ENCODE measurements at places on chromosomes 12 and 14.
A peak's percentile ranks its signal among the peaks of the same experiment; 100 is the strongest.

GRCh38 chr14:102469261-102469660 is 40.3 kb downstream of the ANKRD9 start:
- DNase-seq = no peak

GRCh38 chr14:58797010-58797429 is 159.3 kb downstream of the DACT1 start:
- no peak for DNase-seq

GRCh38 chr12:44875954-44876543 is at the start of gene NELL2:
TSS of gene NELL2 (minus strand) at chr12:44876315. CDS start at chr12:44875869, 446 bp downstream.
- peak; percentile 52 for DNase-seq

GRCh38 chr12:94265539-94265938 is 117.2 kb downstream of the PLXNC1 start:
- DNase-seq = no peak

GRCh38 chr14:54356172-54356571 is 40.6 kb upstream of the CDKN3 start:
- DNase-seq = no peak

- DNase-seq = no peak
These were observed 15.7 kb downstream of the CHPT1 start for GRCh38 chr12:101713059-101713682.

DNA sequence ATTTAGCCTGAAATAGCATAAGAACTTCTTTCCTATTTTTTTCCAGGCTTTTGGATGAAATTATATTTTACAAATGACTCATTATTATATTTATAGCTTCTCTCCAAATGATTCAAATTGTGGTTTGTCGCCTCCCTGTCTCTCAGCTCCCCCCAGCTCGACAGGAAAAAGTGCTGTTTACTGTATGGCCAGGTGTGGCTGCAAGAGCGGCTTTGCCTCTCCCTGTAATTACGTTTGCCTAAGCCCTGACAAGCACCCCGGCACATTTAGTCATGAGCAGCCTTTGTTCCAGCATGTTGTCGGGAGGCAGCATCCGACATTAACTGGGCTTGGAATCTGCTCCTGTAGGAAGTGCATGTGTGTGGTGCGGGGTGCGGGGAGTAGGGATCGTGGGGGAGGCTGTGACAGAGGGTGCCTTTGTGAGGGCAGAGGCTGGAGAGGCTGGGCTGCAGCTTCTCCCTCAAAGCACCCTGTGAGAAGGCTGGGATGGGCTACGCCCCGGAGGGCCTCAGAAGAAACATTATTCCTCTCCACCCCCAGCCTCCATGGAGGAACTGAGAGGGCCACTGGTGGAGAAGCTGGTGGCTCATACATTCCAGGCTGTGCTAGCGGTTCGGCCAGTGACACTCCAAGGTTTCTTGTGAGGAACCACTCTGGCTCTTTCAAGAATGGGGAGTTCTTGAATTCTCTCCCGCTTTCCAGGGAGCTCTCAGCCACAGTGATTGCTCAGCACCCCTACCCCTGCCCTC is 42.1 kb upstream of the CTDSP2 start:
- DNase-seq = peak; percentile 81

- DNase-seq = no peak
These were observed 36.4 kb downstream of the PITPNM2 start for GRCh38 chr12:123114304-123115083.

GRCh38 chr14:54857830-54858269 is 44.8 kb downstream of the GCH1 start:
- DNase-seq = no peak

DNA sequence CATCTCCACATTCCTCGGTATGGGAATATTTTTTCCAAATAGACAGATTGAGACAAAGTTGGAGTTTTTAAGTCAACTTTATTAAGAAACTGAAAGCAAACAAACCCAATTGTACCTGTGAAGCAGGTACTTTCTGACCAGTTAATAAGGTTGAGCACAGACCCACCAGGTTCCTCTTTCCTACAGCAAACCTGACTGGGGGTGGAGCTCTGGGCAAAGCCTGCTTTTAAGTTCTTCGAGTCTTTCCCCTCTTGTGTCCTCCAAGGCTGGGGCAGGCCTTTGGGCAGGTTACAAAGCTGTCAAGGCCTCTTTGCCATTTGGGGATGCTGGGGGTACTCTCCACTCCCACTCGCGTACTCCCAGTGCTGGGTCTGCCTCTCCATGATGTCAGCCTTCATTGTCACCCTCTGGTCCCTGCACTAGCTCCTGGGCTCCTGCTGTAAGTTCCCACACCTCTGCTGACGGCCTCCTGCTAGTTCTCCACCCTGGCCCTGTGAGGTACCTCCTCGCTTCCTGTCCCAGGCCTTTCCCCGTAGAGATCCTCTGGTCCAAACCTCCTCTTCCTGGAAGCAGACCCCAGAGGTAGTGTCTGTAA is 3.2 kb downstream of the KCNH3 start:
- no peak for DNase-seq

GRCh38 chr14:50055461-50056228 is 60.7 kb downstream of the VCPKMT start:
- DNase-seq = no peak

DNA sequence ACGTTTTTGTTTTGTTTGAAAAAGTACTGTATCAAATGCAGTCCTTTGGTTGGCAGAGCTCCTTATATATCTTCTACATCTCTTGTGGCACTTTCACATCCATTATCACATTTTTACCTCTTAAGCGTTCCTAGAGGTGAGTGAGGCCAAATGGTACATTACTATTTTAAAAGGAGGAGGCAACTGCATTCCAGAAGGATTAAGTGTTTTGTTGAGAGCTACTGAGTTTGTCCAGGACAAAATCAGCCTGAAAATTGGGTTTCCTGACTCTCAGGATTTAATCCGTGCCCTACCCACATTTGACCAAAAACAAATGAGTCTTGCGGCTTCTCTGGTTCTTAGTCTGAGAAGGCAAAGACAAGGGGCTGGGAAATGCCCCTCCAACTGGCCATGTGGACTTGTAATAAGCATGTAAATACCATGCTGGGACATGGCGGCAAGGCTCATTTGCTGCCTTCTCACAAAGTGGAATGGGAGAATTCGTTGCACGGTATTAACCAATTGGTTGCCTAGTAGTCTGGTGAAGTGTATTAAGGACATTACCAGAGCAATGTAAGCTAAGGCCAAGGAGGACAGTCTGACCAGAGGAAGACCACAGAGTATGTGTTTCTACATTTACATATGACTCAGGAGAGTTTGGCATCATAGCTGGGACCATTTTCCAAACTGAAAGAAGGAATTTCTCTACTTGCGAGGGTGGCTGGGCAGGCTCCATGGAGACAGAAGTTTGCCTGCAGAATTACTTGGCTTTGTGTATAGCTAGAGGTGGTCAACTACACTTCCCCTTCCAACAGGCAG is 175.8 kb upstream of the PLXNC1 start:
- DNase-seq = no peak

- DNase-seq = no peak
These were observed 390.6 kb upstream of the TBX3 start for GRCh38 chr12:115074617-115075016.

- DNase-seq = no peak
These were observed 13.1 kb upstream of the MMP17 start for GRCh38 chr12:131815131-131815530.

GRCh38 chr14:61516964-61517653 is 178.2 kb upstream of the HIF1A start:
- no peak for DNase-seq

- no peak for DNase-seq
These were observed 168.6 kb downstream of the ALX1 start for GRCh38 chr12:85448548-85449139.

DNA sequence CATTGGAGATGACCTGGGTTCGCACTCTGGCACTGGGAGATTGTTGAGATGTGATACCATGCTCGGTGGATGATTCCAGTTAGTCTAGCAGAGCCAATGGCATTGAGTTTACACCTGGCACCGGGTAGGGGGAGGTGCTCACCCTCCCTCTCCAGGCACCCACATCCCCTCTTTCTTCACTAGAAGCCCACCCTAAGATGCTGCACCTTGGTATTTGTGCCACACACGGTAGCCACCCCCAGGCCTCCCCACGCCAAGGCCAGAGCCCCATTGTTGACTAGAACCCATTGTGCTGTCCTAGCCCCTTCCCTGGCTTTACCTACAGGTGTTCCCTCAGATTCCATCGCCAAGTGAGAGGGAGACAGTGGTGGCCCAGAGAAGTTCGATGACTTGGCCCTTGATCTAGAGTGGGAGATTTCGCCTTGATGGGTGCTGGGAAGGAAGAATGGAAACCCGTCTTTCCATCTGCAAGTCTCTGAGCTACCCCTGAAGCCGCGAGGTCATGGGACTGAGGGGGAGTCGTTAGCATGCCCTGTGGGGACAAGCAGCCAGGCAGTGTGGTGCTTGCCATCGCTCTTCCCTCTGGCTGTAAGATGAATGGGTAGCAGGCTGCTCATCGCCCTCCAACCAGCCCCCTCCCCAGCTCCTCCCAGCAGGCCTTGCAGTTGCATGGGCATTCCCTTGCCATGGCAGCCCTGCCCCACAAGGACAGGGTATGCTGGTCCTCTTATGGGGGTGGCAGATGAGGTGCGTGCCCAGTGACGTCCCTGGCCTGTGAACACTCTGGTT is 8.7 kb downstream of the CCND2 start:
- DNase-seq = no peak

GRCh38 chr14:83470466-83470865 is 1936.8 kb upstream of the SEL1L start:
- no peak for DNase-seq

- DNase-seq = no peak
These were observed 427.5 kb downstream of the SNAPC1 start for GRCh38 chr14:62189698-62190097.

DNA sequence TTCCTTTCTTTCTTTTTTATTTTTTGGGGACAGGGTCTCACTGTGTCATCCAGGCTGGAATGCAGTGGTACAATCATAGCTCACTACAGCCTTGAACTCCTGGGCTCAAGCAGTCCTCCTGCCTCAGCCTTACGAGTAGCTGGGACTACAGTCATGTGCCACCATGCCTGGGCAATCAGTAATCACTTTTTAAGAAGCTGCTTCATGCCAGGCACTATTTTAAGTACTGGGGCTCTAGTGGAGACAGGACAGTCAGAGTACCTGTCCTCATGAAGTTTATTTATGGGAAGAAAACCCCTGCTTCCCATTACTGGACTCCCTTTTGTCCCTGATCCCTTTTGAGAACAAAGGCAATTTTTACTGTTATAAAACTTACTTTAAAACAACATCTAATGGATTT is 124.0 kb upstream of the NPAS3 start:
- no peak for DNase-seq

GRCh38 chr14:93116676-93117200 is 1.0 kb upstream of the ITPK1 start:
- DNase-seq = no peak

GRCh38 chr14:90460136-90460535 is 63.3 kb downstream of the CALM1 start:
- no peak for DNase-seq

DNA sequence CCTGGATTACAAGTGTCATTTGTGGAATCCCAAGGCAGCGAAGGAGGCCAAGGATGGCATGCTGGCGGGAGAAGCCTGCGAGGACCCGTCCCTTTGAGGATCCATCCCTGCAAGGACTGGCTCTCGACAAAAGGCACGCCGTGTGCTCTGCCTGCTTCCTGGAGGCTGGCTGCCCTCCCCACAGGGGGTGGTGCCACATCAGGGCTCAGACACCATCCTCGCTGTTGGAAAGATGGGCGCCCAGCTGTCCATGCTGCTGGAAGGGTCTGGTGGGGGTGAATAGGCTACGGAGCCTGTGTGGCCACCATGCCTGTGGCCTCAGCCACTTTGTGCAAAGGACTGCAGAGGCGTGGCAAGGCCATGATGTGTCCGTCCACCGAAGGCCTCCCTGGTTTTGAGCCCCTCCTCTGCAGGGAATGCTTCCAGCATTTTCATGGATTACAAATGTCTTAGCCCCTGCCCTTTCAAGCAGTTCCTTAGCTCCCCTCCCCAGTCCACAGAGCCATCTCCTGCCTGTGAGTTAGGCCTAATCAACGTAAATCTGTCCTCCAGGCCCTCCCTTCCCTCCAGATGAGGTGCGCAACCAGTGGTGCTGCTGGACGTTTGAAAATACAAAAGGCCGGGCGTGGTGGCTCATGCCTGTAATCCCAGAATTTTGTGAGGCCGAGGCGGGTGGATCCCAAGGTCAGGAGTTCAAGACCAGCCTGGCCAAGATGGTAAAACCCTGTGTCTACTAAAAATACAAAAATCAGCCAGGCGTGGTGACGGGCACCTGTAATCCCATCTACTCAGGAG is 22.1 kb downstream of the ZBTB42 start:
- no peak for DNase-seq

DNA sequence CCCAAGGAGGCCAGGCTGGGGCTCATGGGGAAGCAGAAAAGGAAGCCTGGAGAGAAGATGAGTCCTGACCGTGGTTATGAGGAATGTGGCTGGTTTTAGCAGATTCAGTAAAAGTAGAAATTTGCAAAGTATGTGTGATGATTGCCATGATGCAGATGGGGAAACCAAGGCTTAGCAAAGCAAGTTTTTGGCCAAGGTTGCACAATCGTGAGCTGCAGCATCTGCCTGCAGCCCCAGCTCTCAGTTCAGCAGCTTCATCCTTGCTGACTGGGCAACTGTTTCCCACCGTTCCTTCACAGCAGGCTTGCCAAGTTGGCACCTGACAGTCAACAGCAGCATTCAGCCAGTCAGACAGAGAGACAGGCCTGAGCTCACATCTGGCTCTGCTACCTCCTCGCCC is 656.7 kb downstream of the MED13L start:
- no peak for DNase-seq

DNA sequence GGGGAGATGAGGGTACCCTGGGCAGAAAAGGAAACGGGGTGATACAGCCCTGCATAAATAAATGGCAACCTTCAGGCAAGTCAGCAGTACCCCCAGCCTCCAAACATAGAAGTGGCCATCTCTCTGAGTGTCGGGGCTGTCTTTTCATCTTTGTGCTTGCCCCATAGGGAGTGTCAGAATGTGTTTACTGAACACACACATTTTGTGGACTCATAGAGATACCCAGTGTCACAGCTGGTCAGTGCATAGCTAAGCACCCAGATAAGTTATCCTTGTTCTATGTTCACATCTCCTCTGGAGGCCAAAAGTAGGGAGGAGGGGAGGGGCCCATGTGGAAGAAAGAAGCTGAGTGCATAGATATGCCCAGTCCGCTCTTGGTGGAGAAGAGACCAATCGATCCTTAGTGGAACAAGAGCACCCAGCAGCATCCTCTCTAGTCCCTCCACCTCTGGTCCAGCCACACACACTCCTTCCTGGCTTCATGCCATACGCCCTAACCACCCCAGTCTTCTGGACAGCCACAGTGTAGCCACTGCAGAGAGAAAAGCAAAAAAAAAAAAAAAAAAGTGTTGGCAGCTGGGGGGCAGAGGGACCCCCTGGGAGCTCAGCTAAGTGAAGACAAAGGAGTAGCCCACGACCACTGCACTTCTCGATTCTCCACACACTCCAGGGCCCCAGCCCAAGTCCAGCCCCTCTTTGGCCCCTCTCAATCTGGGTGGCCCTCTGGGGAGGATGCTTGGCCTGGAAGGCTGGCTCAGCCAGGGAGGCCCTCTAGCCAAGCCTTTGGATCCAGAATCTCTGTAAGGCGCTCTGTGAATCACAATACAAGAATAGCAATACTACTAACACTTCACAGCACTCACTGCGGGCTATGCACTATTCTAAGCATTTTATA is 2.6 kb downstream of the ITGA7 start:
- DNase-seq = no peak

GRCh38 chr12:8742501-8742900 is 44.7 kb downstream of the RIMKLB start:
- DNase-seq = no peak

- DNase-seq = no peak
These were observed 43.6 kb upstream of the NAA30 start for GRCh38 chr14:57346741-57347140.

GRCh38 chr14:49019467-49020115 is 566.6 kb downstream of the RPS29 start:
- no peak for DNase-seq

Measured in NCI-H526 (cell line).